ENCODE measurements at places on chromosomes 4 and X.
A peak's percentile ranks its signal among the peaks of the same experiment; 100 is the strongest.

- no peak for DNase-seq
Measured at GRCh38 chr4:145181091-145181501, 707 bp upstream of the OTUD4 start.

DNA sequence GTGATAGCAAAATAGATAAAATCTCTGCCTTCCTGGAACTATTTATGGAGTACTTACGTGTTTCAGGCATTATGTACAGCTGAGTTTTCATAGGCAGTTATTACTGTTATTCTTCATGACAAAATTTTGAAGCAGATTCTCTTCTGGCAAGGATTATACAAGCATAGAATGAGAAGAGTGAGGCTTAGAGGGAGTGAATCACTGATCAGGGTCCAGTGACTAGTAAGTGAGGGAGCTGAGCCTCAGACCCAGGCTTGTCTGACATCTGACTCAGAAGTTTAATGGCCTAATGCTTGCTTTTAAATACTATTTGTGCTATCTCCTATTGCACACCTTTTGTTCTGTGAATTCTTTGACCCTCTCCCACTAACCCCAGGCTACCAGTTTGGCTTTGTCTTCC, 110.6 kb downstream of the DTHD1 start:
- no peak for DNase-seq

DNA sequence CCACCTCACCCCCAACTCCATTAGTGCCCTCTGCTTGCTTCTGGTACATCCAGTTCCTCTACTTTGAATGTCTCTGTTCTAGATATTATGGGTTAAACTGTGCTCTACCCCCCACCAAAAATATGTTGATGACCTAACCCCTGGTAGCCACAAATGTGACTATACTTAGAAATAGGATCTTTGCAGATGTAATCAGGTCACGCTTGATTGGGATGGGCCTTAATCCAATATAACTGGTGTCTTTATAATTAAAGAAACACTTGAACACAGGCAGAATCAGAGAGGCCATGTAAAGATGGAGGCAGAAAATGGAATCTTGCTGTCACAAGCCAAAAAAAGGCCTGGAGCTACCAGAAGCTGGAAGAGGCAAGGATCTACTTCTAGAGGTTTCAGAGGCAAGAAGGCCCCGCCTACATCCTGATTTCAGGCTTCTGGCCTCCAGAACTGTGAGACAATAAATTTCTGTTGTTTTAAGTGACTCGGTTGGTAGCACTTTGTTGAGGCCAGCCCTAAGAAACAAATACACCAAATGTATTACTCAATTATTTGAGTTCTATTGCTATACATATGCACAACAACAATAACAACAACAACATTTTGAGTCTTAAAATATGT, 220.0 kb downstream of the PPP3CA start:
- no peak for DNase-seq

DNA sequence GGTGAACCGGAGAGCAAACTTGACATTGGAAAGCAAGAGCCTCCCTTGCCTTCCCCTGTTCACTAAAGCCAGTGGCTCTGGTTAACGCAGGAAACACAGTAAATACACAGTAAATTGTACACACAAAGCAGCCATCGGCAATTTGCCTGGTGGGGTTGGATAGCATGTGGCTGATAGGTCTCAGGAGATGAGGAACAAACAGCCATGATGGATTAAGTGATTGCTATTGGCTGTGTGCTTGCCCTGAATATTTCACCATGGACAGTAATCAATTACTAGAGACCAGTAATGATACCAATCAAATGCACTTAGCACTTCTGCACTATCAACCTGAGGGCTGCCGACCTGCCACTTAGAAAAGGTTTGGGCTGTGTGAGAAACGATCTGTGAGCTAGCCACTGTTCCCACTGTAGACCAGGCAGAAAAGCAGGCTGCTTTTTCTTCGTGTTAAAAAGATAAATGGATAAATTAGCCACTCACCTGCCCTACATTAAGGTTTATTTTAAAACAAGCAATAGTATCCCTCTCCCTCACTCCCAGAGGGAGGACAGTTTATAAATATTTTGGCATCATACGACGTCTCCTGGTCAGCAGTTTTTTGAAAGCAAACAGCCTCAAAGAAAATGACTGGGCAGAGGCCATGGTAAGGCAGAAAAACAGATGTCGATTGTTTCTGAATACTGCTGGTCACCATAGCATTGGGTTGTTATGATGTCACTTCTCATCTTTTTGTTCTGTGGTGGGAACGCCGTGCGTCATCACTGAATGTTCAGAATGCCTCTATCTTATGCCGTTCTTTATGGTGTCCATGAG, 167.1 kb downstream of the MAML3 start:
- no peak for DNase-seq

GRCh38 chr4:128275346-128275745, 12.3 kb downstream of the PGRMC2 start:
- no peak for DNase-seq

DNA sequence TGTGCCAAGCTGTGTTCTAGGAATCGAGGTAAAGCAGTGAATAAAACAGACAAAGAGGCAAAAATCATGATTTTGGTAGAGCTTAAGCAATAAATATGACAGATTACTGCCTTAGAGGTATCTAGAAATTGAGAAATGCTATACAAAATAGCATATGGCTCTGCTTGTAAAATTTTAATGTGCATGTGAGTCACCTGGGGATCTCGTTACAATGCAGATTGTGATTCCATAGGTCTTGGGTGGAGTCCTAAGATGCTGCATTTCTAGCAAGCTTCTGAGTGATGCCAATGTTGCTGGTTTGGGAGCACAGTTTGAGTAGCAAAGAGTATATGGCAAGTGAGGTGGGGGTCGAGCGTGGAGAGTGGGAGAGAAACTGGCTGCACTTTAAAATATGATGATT, 697.3 kb upstream of the MAGEB2 start:
- no peak for DNase-seq

- DNase-seq: no peak
Measured at GRCh38 chr4:174398728-174399127, 115.0 kb downstream of the CEP44 start.

- DNase-seq: no peak
Measured at GRCh38 chr4:108885211-108885610, 122.4 kb upstream of the ETNPPL start.

- no peak for DNase-seq
Measured at GRCh38 chr4:113157086-113157857, 107.8 kb downstream of the ANK2 start.

- DNase-seq: no peak
Measured at GRCh38 chr4:184617600-184618196, 31.5 kb downstream of the CASP3 start.

DNA sequence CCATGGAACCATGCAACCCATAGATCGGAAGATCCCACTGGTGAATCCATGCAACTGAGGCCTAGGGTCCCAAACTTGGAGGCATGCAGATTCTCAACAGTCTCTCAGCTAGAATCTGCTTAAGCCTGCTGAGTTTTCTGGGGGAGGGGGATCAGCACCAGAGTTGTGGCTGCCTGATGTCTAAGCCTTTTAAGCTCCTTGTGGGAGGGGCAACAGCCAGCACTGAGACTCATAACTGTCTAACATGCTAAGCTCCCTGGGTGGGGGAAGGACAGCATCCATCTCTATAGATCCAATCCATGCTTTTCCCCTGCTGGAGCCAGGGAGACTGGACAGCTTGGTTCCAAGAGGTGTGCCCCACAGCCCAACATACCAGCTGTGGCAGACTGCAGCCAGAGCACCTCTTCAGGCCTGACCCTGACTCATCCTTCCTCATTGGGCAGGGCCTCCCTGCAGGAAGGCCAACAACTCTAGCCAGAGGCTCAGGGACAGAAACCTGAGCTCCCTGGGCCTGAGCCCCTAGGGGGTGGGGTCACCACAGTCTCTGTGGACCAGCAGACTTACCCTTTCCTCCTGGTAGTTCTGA, 300.1 kb upstream of the SLC7A11 start:
- no peak for DNase-seq

- DNase-seq: no peak
Measured at GRCh38 chr4:40299811-40300292, 35.3 kb upstream of the CHRNA9 start.

DNA sequence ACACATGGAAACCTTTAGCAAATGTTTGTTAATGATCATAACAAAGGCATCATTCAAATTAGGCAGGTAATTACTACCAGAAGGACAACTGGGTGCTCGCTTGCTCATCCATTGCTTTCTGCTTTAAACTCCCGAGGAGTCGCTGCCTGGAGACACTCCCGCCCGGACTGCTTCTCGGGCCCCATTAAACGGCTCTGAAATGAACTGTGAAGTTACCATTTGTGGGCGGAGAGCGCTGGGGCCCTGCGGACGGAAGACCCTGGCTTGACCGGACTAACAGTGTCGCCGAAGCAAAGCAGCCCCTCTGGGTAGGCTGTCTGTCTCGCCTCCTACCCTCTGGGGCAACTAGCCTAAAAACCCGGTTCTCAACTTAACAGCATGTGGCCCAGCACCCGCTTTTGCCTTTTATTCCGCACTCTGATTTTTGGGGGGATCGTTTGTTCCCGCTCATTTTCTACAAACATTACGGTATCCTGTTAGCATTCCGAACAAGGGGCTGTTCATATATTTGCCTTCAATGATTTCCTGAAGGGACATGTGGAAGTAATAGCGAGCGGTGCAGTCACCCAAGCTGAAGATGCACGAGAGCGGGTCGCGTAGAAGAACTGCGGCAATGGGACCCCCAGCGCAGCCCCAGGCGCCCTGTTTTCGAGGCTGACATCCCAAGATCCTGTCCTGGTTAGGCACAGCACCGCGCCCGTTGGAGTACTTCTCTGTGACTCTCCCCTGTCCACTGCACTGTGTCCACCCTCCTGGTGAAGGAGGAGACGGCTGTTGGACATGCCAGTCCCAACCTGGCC, 1.6 kb upstream of the PDGFRA start:
- DNase-seq: peak; percentile 85

GRCh38 chrX:44944894-44945293, 71.9 kb downstream of the KDM6A start:
- no peak for DNase-seq

DNA sequence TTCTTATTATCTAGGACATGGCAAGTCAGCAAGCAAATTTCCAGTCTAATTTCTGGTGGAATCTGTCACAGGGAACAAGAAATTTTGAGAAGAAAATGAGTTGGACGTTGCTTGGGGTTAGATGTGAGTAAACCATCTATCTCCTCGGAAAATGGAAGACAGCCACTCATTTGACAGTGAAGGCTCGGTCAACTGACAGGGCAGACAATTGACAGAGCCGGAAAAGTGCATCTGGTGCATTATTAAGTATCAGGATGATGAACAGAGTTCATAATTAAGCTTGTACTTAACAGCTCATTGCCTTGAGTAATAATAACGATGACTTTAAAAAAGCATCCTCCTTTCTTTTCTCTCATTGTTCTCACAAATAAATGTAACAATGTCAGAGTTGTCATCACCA, 168.4 kb downstream of the MAD2L1 start:
- DNase-seq: no peak

DNA sequence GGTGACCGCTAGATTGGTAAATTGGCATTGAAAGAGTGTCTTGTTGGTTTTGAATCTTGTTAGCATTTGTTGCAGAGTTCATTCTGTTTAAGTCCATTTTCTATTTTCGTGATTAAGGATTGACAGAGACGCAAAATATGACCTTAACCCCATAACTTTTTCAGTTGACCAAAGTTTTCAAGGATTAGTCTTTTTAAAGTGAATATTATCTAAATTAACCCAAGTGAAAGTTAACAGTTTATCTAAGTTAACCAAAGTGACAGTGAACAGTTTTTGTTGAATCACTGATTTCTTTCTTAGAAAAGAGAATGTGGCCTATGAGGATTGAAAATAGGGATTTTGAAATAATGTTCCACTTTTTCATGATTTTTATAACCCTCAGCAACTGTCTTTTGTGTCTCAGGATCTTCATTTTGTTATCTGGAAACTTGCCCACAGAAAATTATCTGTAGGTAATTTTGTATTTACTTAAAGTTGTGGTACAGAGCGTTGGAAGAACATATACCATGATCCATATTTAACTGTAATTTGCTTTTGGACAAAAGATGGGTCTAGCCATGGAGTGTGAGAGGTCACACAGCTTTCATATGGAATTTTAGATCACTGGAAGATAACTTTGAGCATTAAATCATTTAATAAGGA, 3.3 kb downstream of the CPEB2 start:
- no peak for DNase-seq

DNA sequence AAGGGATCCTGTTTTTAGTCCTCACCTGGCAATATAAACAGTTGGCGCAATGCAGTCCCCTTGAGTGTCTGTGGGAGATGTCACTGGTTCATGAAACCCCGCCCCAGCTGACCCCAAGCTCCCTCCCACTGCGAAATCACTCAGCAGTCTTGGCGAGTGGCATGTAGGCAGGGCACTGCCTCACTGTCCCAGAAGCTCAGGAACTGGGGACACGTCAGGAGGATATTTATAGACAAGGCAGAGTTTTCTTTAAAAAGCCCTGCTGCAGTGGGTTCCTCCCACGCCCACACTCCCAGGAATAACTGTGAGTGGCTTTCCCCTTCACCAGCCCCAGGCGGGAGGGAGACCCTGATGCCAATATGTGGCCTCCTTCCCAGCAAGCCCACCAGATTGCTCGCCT, 44.3 kb upstream of the PPP2R2C start:
- DNase-seq: no peak

GRCh38 chr4:163486321-163486720, 8.2 kb upstream of the TMA16 start:
- no peak for DNase-seq

GRCh38 chr4:186882293-186882692, 158.6 kb upstream of the FAT1 start:
- DNase-seq: no peak

- DNase-seq: no peak
Measured at GRCh38 chrX:56785442-56785841, 56.4 kb downstream of the NBDY start.

DNA sequence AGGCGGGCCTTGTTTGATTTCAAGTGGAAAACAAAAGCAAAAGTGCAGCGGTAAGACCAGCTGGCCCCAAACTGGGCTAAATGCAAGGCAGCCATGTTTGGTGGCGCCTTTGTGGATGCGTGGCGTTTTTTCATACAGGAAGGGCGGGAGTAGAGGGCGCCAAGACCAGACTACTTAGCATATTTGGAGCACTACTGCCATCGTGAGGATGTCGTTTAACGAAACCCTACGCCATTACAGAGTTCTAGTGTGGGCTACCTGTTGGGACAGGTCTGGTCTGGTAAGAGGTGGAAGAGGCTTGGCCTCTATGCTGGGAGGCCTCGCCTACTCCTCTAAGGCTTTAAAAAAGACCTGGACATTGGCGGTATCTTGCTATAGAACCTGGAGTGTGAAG, 230.7 kb upstream of the STK26 start:
- no peak for DNase-seq

DNA sequence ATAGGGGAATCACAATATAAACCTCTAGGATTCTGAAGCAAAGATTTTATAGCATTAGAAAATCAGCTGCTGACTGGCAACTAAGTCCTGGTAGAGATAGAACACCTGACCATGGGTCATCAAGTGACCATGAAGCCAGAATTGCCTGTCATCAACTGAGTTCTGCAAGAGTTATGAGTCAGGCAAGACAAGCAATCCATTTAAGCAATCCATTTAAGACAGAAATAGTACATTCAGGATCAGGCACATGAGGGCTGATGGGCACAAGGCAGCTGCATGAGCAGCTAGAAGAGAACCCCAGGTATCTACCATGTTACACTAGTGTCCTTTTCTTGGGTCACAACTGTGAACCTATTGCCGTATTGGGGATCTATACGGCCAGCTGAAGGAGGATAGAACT, 98.9 kb downstream of the SPRY1 start:
- no peak for DNase-seq
